Kidney epithelial cell (primary cell): ENCODE measurements at places on chromosomes 7 and 10. TPM values are rescaled to one million over a fixed set of nuclear protein-coding genes. Genes with fewer than 3 reads are reported as not detected.

The ZDHHC4 gene
- total RNA-seq, result 53.5 and 66.6 TPM in 2 replicates

The EPHB6 gene
- 3.3 and 7.7 TPM in 2 replicates for total RNA-seq

The GBX1 gene
- total RNA-seq, result not detected in 2 replicates

The GARIN1A gene
- 0.17 and 0.68 TPM in 2 replicates for total RNA-seq

The FAM25A gene
- total RNA-seq, result not detected in 2 replicates

The CBX3 gene
- total RNA-seq, result 104 and 107 TPM in 2 replicates

The SOSTDC1 gene
- total RNA-seq, result 0.08 TPM in 1 of 2 replicates, not detected in the other

The POU6F2 gene
- total RNA-seq, result 0.04 TPM in 1 of 2 replicates, not detected in the other

The TMEM225B gene
- 0.27 TPM in 1 of 2 replicates, not detected in the other for total RNA-seq

The AKR1B1 gene
- 80.0 and 87.8 TPM in 2 replicates for total RNA-seq

The RAB19 gene
- total RNA-seq, result 6.4 and 10.2 TPM in 2 replicates

The TAF5 gene
- total RNA-seq, result 2.6 and 3.8 TPM in 2 replicates

The ATP6V0A4 gene
- total RNA-seq, result 0.07 and 0.88 TPM in 2 replicates

The MAT1A gene
- total RNA-seq, result 0.38 TPM in 1 of 2 replicates, not detected in the other

The GPNMB gene
- total RNA-seq, result 33.5 and 36.1 TPM in 2 replicates

The PPP1R9A gene
- total RNA-seq, result 13.3 and 19.9 TPM in 2 replicates

The AOC1 gene
- total RNA-seq, result 0.68 and 1.0 TPM in 2 replicates

The GNGT1 gene
- total RNA-seq, result not detected in 2 replicates

The TCF7L2 gene
- 3.4 and 13.5 TPM in 2 replicates for total RNA-seq

The CYP3A7 gene
- total RNA-seq, result not detected in 2 replicates

The MKRN1 gene
- total RNA-seq, result 58.3 and 62.9 TPM in 2 replicates

The GPR37 gene
- 2.7 and 4.1 TPM in 2 replicates for total RNA-seq

The KMT2E gene
- total RNA-seq, result 31.8 and 36.3 TPM in 2 replicates

The SYT15B gene
- 0.21 and 0.82 TPM in 2 replicates for total RNA-seq

The GDF2 gene
- not detected in 2 replicates for total RNA-seq

The PRKCQ gene
- total RNA-seq, result 7.7 and 8.1 TPM in 2 replicates

The SDK1 gene
- total RNA-seq, result 3.9 and 5.0 TPM in 2 replicates

The VWC2 gene
- total RNA-seq, result under 0.01 TPM in 2 replicates

The WDR37 gene
- 15.1 and 17.9 TPM in 2 replicates for total RNA-seq

The IFIT2 gene
- total RNA-seq, result 9.2 and 9.4 TPM in 2 replicates

The ASIC3 gene
- 0.04 and 0.41 TPM in 2 replicates for total RNA-seq

The AOAH gene
- 2.6 and 4.4 TPM in 2 replicates for total RNA-seq

The TRIM74 gene
- total RNA-seq, result 0.33 TPM in 1 of 2 replicates, not detected in the other

The IL6 gene
- 8.5 and 16.2 TPM in 2 replicates for total RNA-seq

The UPK3B gene
- not detected in 2 replicates for total RNA-seq

The SP4 gene
- total RNA-seq, result 13.8 and 14.2 TPM in 2 replicates

The PPP1R3C gene
- 0.89 and 1.8 TPM in 2 replicates for total RNA-seq

The ACTL6B gene
- total RNA-seq, result not detected in 2 replicates

The CPN1 gene
- 0.07 TPM in 1 of 2 replicates, not detected in the other for total RNA-seq

The ASB15 gene
- not detected in 2 replicates for total RNA-seq

The SFRP5 gene
- total RNA-seq, result not detected in 2 replicates

The ANTXRL gene
- not detected in 2 replicates for total RNA-seq

The SHOC2 gene
- total RNA-seq, result 22.6 and 24.4 TPM in 2 replicates

The STEAP4 gene
- total RNA-seq, result 1.7 and 2.3 TPM in 2 replicates

The RBP4 gene
- total RNA-seq, result not detected in 2 replicates
